Stimulated activated naive B cell treated with anti-CD40 and anti-IgM and Interleukin-4, amounts not matched to agents 10 μg/mL and 1 μg/mL and 100 μg/mL, for 72 hours (primary cell): ENCODE measurements at places on chromosomes 1 and 21.
A peak's percentile ranks its signal among the peaks of the same experiment; 100 is the strongest.

DNA sequence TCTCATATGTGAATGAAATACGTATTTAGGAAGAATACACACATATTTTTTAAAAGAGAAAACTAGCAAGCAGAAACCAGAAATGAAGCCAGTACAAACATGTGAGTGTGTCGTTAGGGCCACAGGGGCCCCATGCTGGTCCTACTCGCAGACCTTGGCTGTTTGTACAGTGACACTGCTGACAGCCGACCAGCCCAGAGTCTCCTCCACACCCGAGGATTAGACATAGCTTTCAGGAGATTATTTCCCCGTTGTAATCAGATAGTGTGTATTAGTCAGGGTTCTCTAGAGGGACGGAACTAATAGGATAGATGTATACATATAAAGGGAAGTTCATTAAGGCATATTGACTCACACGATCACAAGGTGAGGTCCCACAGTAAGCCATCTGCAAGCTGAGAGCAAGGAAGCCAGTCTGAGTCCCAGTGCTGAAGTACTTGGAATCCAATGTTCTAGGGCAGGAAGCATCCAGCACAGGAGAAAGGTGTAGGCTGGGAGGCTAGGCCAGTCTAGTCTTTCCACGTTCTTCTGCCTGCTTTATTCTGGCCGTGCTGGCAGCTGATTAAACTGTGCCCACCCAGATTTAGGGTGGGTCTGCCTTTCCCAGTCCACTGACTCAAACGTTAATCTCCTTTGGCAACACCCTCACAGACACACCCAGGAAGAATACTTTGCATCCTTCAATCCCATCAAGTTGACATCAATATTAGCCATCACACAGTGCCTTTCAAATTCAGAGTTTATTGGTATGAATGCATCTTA, 51.2 kb downstream of the DIP2A start:
- DNase-seq = no peak

- no peak for DNase-seq
These were observed 167.0 kb downstream of the TSEN15 start for GRCh38 chr1:184218458-184219075.

DNA sequence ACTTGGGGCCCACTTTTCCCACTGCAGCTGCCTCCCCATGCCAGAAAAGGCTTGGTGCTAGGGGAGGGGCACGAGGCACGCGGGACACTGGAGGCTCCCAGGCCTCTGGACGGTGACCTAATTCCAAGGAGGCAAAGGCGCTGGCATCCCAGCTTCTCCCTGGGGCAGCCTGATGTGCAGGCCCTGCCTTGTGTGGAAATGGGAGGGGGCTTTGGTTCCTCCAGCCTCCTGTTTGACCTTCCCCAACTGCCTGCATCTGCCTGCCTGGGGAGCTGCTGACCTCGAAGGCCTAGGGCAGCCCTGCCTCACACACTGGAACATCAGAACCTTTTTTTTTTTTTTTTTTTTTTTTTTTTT, 39.9 kb downstream of the KIAA1614 start:
- no peak for DNase-seq

DNA sequence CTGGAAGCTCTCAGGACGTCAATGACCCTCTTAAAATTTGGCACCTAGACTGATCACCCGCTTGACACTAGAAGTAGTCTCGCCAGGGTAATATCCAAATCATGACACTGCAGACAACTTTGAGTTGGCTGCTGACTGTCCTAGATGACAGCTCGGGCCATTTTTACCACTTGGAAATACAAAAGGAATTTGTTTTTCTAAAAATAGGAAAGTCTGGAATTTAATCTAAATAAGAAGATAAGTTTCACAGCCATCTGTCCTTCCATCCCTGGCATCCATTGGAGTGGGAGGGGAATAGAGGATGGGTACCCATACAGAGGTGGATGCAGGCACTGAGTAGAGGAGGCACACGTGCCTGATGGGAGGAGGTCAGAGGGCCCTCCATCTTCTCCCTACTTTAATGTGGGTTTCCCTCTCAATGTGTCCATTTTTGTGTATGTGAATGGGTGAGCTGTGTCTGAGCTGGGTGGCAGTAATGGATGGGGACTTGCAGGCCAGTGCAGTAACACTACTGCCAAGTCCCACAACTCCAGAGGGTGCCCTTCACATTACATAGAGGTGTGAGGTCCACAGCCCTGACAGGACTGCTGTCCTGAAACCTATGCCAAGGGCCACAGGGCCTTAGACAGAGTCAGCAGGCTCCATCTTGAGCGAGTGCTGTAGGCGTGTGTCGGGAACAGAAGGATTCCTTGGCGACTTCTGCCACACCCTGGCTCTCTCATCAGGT, 104.8 kb upstream of the IPO9 start:
- DNase-seq = no peak

DNA sequence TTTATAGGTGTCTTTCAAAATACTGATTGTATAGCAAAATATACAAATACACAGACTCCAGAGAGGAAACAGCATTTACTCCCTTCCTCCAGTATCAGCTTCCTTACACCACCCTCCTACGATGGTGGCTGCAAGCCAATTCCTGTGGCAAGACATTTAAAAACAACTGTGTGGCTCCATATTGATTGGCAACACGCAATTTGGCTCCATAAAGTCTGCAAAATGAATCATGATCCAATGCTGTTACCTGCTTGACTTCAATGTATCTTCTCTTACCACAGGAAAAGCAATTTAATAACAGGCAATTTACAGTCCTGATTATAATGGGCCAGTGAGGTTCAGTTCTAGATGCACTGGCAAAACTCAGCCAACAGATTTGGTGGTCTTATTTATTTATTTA, 19.7 kb upstream of the ATP6V1G3 start:
- DNase-seq = no peak

GRCh38 chr1:17825273-17826164, 70.4 kb downstream of the ACTL8 start:
- no peak for DNase-seq

DNA sequence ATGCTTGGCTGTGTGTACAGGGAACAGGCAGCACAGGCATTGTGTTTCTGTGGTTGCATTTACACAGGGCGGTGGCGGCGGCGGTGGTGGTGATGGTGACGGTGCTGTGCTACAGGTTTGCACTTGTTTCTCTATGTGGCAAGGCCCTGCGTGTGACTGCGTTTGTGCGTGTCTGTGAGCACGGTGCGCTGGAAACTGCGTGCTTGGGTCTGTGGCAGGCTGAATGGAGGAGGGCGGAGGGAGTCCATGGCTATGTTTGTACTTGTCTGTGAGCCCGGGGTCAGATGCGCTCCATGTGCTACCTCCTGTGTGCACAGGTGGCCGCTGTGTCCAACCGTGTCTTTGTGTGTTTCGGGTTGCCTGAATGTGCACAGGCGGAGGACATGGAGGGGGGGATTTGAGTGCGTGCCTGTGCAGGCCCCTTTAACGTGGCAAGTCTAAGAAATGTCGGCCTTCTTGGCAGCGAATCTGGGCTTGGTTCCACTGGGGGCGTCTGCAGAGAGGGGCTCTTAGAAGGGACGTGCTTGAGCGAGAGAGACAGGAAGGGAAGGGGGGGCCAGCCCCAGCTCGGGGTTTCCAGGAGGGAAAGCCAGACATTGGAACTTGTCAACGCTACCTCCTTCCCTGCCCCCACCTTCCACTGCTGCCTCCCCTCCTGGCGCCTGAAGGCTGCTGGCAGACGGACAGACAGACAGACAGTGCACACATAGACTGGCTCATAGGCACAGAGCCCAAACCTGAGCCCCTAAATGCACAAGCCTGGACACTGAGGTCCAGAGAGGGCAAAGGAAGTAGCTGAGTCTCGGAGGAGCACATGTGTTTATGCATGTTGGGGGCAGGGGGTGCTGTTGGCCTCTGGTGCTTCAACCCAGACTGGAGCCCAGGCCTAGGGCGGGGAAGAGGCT, 32.7 kb upstream of the WASF2 start:
- no peak for DNase-seq

- DNase-seq = no peak
These were observed 16.7 kb downstream of the PCSK9 start for GRCh38 chr1:55055951-55056631.

- no peak for DNase-seq
These were observed 8.7 kb downstream of the RUNX3 start for GRCh38 chr1:24921412-24921811.

GRCh38 chr1:100184536-100184935, 6.5 kb upstream of the LRRC39 start:
- peak; percentile 44 for DNase-seq

- DNase-seq = no peak
These were observed 156.2 kb downstream of the TGFBR3 start for GRCh38 chr1:91729621-91730358.

DNA sequence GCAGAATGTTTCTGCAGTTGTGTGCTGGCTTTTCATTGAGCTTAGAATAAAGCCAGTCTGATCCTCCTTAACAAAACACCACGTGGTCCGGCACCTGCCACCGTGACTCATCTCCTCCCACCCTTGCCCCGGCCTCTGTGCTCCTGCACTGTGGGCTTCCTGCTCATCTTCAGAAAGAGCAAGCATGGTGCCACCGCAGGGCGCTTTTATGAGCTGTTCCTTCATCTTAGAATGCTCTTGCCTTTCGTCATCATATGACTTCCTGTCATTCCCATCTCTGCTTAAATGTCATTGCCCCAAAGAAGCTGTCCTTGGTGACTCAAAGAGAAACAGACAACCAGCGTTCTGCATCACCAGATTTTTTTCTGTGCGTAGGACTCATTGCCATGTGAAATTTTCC, 117.8 kb downstream of the HHAT start:
- DNase-seq = peak; percentile 15

GRCh38 chr1:43660355-43660754, 10.4 kb downstream of the KDM4A start:
- DNase-seq = no peak
